ENCODE measurements at places on chromosomes 12 and 14. TPM values are rescaled to one million over a fixed set of nuclear protein-coding genes. Genes with fewer than 3 reads are reported as not detected.

CMTM5 gene
- 0.30 TPM for total RNA-seq

SIX1 gene
- total RNA-seq, result not detected

DNA sequence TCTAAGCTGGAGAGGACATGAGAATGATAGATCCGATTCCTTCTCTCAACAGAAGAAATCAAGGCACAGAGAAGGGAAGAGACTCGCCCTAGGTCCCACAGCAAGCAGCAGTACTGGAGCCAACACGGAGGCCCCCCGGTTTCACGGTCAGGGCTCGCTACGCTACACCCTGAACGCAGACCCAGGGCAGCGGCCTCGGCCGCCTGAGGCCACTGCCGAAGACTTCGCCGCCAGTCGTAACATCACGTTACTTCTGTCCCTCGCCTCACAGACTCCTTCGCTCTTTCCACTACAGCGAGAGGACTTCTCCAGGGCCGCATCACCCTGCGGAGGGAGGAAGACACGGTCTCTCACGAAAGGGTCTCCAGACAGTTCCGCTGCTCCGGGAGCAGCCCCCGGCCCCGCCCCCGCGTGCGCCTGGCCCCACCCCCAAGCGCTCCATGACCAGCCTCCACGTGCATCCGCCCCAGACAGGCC lies 411 bp upstream of the DCAF4 start:
- DNase-seq, result no peak

CLMN gene
- total RNA-seq, result 2.5 TPM

GRCh38 chr12:32118806-32119205 lies 12.2 kb downstream of the BICD1 start:
- H3K27me3 ChIP-seq, result peaks cover 1% of the 10 kb centered on the region
- H3K27ac ChIP-seq, result no peak overlapping the region
- no peaks in the 10 kb centered on the region for H3K36me3 ChIP-seq
- DNase-seq, result no peak
- H3K4me3 ChIP-seq, result no peak overlapping the region

TSPAN8 gene
- total RNA-seq, result not detected

- no peak overlapping the region for H3K4me3 ChIP-seq
- H3K27ac ChIP-seq, result no peak overlapping the region
- no peaks in the 10 kb centered on the region for H3K4me1 ChIP-seq
- peaks cover 5% of the 10 kb centered on the region for H3K36me3 ChIP-seq
- no peak for DNase-seq
- peaks cover 19% of the 10 kb centered on the region for H3K27me3 ChIP-seq
These were observed 159.3 kb downstream of the TTC8 start for GRCh38 chr14:88983755-88984154.

RNASE2 gene
- not detected for total RNA-seq

- DNase-seq, result no peak
- H3K4me3 ChIP-seq, result no peak overlapping the region
- peaks cover 8% of the 10 kb centered on the region for H3K27me3 ChIP-seq
- no peaks in the 10 kb centered on the region for H3K36me3 ChIP-seq
These were observed 162.4 kb downstream of the GALC start for GRCh38 chr14:87830443-87831096.

INHBE gene
- 3.8 TPM for total RNA-seq

- no peak for DNase-seq
- no peak overlapping the region for H3K4me3 ChIP-seq
- no peaks in the 10 kb centered on the region for H3K4me1 ChIP-seq
- no peak overlapping the region for H3K27ac ChIP-seq
- no peaks in the 10 kb centered on the region for H3K27me3 ChIP-seq
These were observed 114.8 kb downstream of the ESRRB start for GRCh38 chr14:76490735-76491134.

DNA sequence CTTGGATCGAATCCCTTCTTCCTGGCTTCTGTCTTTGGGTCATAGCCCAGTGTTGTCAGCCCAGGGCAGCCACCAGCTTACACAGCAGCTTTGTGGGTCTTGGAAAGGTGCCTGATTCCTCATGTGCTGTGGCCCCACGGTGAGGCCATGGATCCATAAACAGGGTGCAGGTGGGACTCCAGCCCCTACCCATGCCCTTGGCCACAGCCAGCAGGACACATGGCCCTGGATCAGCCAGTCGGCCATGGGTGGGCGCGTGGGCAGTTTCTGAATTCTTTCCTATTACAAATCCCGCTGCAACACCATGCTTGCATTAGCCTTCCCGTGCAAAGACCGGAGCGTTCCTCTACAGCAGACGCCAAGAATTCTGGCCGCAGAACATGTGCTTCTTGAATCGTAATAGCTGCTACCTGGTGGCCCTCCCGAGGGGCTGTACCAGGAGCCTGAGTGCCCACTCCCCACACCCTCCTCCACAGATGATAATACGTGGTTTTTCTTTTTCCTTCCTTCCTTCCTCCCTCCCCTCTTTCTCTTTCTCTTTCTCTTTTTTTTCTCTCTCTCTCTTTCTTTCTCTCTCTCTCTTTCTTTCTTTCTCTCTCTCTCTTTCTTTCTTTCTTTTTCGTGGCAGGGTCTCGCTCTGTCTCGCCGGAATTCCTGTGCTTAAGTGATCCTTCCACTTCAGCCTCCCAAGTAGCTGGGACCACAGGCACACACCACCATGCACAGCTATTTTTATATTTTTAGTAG lies 2.9 kb upstream of the MMP17 start:
- H3K4me1 ChIP-seq, result peaks cover 6% of the 10 kb centered on the region
- no peaks in the 10 kb centered on the region for H3K36me3 ChIP-seq
- no peak overlapping the region for H3K27ac ChIP-seq
- H3K4me3 ChIP-seq, result no peak overlapping the region
- no peak for DNase-seq

DNA sequence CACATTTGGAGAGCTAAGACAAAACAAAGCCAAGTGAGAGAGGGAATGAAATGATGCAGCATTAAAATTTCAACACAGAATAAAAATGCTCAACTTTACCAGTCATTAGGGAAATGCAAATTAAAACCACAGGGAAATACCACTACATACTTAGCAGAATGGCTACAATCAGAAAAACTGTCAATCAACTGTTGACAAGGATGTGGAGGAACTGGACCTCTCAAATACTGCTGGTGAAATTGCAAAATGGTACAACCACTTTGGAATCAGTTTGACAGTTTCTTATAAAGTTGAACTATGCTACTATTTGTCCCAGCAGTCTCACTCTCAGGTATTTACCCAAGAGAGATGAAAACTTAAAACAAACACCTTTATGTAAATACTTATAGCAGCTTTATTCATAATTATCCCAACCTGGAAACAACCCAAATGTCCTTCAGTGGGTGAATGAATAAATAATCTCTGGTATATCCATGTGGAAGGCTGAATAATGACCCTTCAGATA lies 43.8 kb upstream of the KTN1 start:
- H3K4me1 ChIP-seq, result no peaks in the 10 kb centered on the region
- no peak overlapping the region for H3K4me3 ChIP-seq
- H3K27ac ChIP-seq, result no peak overlapping the region
- H3K27me3 ChIP-seq, result no peaks in the 10 kb centered on the region
- peaks cover 2% of the 10 kb centered on the region for H3K36me3 ChIP-seq

DNA sequence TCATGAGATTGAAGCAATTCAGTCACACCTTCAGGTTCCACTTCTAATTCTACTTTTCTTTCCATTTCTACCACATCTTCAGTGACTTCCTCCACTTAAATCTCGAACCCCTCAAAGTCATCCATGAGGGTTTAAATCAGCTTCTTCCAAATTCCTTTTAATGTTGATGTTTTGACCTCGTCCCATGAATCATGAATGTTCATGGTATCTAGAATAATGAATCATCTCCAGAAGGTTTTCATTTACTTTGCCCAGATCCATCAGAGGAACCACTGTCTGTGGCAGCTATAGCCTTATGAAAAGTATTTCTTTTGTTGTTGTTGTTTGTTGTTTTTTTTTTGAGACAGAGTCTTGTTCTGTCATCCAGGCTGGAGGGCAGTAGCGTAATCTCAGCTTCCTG lies 7.6 kb downstream of the RXYLT1 start:
- peaks cover 19% of the 10 kb centered on the region for H3K4me1 ChIP-seq
- no peak for DNase-seq
- peaks cover 4% of the 10 kb centered on the region for H3K36me3 ChIP-seq
- H3K27me3 ChIP-seq, result no peaks in the 10 kb centered on the region
- no peak overlapping the region for H3K27ac ChIP-seq
- no peak overlapping the region for H3K4me3 ChIP-seq

DNA sequence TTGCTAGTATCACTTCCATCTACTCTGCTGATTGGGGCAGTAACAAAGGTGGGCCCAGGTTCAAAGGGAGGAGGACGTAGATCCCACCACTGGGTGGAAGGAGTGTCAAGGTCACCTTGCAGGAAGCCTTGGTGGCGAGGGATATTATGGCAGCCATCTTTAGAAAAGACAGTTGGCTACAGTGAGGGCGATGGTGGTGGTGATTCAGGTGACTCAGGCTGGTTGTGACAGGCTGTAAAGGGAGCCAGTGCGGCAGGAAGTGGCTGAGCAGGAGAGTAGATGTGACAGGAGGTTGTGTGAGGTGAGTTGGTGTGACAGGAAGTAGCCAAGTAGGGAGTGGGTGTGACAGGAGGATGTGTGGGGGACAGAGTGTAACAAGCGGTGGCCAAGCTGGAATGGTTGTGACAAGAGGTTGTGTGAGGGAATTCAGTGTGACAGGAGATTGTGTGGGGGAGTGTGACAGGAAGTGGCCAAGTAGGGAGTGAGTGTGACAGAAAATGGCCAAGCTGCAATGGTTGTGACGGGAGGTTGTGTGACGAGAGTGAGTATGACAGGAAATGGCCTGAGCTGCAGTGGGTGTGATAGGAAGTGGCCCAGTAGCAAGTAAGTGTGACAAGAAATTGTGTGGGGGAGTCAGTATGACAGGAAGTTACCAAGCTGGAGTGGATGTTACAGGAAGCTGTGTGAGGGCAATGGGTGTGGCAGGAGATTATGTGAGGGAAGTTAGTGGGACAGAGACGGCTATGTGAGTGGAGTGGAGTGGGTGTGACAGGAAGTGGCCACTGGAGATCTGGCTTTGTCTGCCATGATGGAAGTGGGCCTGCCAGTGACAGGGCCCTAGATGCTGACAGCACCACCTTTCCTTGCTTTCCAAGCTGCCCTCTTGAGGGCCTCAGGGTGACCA lies 136.5 kb upstream of the MYL2 start:
- H3K27ac ChIP-seq, result peak overlapping the region; percentile 93
- H3K27me3 ChIP-seq, result no peaks in the 10 kb centered on the region
- peaks cover 20% of the 10 kb centered on the region for H3K36me3 ChIP-seq
- peak overlapping the region; percentile 21 for H3K4me3 ChIP-seq

DNA sequence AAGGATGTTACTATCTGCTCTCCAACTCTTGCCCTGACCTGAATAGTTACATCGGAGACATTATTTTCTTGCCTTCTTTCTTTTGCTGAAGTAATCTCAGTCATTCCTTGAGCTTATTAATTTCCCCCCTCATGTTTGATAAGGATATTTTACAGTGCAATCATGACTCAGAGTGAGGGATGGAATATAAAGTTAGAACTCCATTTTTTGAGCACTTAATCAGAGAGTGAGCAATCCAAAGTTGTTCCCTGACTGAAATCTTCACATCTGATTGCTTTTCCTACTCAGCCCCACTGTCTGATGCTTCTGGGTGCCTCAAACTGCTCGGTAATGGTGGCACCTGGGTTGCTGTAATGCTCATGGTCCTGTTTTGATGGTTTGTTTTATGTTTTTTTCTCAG lies 142.7 kb upstream of the SEL1L start:
- no peak overlapping the region for H3K4me3 ChIP-seq
- H3K4me1 ChIP-seq, result no peaks in the 10 kb centered on the region
- no peaks in the 10 kb centered on the region for H3K36me3 ChIP-seq
- no peak overlapping the region for H3K27ac ChIP-seq
- DNase-seq, result no peak
